ENCODE measurements at places on chromosomes 16 and 17.

GRCh38 chr16:84532855-84533486 lies 28.5 kb upstream of the MEAK7 start:
- DNase-seq: no peak

- no peak for DNase-seq
Measured at GRCh38 chr17:80104321-80104955, 3.1 kb downstream of the GAA start.

DNA sequence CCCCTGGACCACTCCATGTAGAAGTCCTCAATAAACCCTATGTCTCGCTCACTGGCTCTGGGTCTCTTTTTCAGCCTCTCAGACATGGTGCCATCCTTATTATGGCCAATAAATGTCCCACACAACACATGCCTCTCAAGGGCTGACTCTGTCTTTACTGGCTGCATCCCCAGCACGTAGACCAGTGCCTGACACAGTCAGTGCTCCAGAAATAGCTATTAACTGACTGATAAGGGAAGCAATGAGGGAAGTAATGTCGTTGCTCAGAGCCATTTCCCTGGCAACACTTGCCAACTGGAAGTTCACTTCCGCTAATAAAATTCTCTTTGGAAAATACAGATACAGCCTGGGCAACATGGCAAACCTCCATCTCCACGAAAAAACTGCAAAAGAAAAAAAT lies 19.1 kb upstream of the APOH start:
- DNase-seq: no peak

DNA sequence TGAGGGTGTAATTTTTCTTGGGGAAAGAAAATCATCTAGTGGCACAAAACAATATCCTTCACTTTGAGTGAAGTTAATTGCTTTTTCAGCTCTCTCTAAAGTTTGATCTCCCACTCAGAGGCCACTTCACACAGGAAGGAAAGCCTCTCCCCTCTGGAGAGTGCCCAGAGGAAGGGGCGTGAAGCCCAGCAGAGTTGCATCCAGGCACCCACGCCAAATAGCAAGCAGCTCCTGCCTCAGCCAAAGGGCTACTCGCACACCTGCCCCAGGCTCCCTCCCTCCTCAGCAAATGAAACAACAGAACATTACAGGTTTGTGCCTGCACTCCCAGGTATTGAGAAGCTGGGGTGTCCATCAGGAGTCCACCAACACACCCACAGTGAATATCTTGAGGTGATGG lies 183.0 kb upstream of the RPL38 start:
- DNase-seq: no peak

DNA sequence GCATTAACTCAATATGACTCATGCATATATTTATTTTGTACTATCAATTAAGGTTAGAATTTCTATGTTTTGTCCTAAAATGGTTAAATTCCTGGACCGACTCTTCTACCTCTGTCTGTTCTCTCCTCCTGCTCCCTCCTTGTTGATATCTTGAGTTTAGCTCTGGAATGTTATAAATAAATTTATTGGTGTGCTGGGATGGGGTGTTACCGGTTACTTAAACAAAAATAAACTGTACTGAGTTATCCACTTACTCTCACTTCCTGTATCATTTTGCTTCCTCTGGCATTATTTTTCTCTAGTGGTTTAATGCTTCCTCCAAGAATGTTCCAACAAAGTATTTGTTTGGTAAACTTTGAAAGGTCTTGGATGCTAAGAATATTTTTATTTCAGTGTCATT lies 120.1 kb downstream of the ABCA8 start:
- no peak for DNase-seq

All from activated CD4-positive, alpha-beta T cell treated with anti-CD3 and anti-CD28 coated beads, Interleukin-2, amount 50 U/mL, for 1 hour (primary cell).